ENCODE measurements at places on chromosomes 2 and 18. TPM values are rescaled to one million over a fixed set of nuclear protein-coding genes. Genes with fewer than 3 reads are reported as not detected.
A peak's percentile ranks its signal among the peaks of the same experiment; 100 is the strongest.

The TMEM163 gene
- 0.48 TPM for total RNA-seq

The ITGB6 gene
- total RNA-seq: 7.6 TPM

DNA sequence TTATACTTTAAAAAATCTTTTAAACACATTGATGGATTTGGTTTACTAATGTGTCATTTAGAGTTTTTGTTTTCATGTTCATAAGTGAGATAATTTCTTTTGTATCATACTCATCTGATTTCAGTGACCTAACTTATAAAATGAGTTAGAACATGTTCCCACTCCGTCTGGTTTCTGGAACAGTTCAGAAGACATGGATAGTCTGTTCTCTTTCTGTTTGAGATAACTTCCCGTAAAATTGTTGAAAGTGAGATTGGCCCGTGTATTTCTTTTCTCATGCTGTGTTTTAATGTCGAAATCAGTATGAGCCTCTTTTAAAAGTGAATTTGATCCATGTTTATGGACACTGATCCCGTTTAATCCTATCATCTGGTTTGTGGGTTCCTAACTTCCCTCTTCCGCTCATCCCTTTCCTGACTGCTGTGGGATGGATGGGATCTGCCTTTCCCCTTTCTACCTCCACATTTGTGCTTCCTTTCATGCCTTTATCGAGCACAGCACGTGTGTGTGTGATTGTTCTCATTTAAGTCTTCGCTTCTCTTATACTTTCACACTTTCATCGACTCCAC is 78.9 kb downstream of the COPS8 start:
- no peak for DNase-seq

DNA sequence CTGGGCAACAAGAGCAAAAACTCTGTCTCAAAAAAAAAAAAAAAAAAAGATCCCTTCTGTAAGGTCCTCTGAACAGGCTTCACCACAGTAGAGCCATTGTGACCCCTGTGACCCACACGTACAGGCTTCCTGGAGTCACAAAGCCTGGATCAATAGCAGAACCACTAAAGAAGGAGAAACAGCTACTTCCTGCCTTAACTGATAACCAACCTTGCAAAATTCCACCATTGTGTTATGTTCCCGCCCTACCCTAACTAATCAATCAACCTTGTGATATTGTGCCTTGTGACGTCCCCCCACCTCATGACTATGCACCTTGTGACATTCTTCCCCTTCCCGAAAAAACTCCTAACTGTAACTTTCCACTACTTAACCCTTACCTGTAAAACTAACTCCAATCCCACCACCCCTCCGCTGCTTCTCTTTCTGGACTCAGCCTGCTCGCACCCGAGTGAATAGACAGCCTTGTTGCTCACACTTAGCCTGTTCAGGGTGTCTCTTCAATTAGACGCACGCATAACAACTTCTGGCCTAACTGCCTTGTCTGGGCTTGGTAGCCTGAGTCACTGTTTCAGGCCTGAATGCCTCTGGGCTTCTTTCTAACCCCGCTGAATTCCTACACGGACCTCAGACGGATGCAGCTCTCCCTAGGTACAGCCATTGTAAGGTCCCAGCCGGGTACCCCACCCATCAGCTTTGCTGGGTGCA is 13.9 kb downstream of the SCYGR8 start:
- DNase-seq: no peak

GRCh38 chr2:43132683-43133301 is 93.6 kb downstream of the ZFP36L2 start:
- no peak for DNase-seq

DNA sequence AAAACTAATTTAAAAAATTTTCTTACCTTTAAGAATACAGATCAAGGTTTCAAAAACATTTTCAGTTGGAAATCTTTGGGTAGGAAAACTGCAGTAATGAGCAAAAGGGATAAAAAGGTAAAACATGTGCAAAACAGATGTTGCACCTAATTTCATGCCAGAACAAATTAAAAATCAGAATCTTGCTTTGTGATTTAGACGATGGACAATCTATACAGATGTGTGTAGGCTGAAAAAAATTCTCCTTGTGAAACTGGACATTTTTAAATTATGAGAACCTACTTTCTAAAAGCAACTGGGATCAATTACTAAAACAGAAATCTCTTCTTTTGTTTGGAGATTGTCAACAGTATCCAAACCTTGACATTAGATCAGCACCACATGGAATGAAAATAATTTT is 183.2 kb upstream of the ITGA4 start:
- DNase-seq: no peak

GRCh38 chr18:58132595-58133261 is 88.7 kb downstream of the NEDD4L start:
- no peak for DNase-seq

DNA sequence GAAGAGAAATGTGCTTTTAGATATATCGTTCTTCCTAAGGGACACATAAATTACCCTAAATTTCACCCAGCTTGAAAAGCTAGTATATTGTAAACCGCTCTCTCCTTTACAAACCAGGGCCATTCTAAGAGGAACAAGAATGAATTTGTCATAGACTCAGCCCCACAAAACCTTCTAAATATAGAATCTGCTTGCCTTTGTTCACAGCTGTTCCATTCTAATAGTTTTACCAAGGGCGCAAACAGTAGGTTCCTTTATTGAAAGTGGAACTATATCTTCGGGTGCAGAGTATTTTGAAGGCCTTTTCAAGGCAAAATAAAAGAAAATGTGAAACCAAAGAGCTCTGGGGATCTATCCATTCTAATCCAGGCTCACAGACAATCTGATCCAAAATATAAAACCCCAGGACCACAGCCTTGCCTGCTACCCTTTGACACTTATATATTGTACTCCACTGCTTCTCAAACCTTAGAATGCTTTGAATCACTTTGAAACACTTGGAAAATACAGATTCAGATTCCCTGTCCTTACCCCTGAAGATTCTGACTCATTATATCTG is 316.8 kb downstream of the PAX3 start:
- no peak for DNase-seq

DNA sequence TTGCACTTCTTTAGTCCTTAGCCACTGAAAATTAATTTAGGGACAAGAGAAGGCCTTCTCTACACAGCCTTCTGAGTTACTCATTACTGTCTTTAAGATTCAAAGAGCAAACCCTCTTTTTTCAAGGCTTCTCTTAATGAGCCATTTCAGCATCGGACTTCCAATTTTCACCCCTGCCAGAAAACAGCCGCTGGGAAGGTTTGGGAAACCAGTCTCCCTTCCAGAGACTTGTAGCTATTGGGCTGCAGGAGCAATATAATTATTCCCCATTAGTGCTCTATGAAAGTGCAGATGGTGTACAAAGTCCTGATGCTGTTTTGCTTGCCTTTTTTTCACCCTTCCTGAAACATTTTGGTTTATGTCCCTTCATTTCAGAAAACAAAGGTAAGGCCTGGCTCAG is 79.3 kb downstream of the GPR39 start:
- DNase-seq: no peak

- peak; percentile 44 for DNase-seq
Observed at GRCh38 chr18:62957885-62958472, 242.6 kb downstream of the PHLPP1 start.

DNA sequence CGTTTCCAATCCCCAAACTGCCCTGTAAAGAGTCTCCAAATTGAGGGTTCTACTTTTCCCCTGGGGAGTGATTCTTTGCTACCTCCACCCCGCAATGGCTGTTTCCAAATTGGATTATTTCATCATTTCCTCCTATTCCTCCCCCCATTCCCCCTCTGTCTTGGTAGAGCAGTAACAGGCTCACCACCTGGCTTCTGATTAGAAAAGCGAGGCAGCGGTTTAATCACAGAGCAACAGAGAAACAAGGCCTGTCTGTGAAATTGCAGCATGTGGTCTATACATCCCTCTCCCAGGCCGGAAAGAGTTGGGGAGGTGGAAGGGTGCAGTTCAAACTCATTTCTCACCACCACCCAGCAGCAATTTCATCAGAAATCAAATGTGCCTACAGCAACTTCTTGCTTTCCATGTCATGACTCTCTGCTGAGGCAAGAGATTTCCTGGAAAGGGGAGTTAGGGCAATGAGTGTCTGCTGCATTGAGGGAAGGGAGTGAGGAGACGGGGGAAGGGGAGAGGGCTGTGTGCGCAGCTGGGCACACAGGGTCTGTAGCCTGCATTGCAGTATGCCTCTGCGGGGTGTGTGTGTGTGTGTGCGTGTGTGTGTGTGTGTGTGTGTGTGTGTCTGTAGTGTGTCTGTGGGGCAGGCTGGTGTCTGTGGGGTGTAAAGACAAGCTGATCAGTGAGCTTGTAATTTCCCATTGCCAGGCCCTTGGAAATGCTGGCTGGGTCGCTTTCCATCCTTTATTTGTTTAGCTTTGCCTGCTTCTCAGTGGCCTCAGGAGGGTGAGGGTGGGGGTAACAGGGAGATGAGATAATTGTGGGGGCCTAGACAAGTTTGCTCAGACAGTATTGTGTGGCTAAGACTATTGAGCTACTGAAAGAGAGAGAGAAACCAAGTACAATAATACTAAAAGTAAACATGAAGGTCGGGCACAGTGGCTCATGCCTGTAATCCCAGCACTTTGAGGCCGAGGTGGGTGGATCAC is 13.5 kb upstream of the IGFBP2 start:
- DNase-seq: no peak

The RNU2-63P gene
- total RNA-seq: not detected

DNA sequence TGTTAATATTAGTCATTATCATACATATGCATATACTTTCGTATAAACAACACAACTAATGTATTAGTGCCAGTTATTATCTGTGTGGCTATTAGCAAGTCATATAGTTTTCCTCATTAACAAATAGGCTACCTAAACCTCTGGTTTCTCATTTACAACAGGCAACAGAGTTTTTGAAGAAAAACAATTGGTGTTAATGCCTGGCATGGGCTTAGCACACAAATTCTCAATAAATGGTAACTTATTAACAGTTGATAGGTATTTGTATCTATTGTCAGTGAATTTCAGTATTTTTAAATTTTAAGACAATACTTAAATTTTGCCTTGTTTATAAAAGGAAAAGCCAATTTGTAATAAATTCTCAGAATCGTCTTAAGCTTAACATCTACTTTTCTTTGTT is 182.5 kb downstream of the PMAIP1 start:
- no peak for DNase-seq

DNA sequence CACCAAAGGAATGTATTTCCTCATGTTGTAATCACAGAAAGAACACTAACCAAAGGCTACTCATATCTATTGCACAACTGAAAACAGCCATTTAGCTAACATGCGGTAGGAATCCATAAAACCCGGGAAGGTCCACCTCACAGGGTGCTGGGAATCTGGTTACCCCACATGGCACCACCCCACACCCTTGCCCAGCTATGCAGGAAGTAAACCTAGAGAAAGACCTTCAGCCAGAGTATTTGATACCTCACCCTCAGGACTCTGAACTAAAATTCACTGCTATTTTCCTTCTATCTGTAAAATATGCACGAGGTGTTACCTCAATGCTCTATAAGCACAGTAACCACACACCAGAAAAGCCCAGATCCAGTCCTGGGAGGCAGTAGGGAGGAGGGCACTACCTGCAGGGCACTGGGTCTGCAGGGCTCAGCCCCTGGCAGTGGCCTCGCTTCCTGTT is 45.8 kb downstream of the PTPN2 start:
- peak; percentile 81 for DNase-seq

DNA sequence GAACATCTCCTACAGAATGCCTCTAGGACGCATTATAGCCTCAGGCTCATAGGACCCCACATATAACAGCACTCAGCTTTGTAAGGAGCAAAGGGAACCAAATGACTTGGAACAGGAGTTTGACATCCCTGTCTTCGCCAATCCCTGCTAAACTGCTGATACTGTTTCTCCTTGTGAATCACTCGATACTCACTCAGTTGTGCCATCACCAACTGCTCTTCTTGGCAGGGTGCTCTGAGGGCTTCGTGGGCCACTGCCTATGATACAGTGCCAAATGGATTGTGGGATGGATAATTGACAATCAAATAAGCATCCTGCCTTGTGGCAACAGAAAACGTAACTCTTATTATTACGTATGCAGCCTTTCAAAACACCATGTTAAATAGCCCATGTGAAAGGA is 396.3 kb downstream of the RIT2 start:
- DNase-seq: no peak

DNA sequence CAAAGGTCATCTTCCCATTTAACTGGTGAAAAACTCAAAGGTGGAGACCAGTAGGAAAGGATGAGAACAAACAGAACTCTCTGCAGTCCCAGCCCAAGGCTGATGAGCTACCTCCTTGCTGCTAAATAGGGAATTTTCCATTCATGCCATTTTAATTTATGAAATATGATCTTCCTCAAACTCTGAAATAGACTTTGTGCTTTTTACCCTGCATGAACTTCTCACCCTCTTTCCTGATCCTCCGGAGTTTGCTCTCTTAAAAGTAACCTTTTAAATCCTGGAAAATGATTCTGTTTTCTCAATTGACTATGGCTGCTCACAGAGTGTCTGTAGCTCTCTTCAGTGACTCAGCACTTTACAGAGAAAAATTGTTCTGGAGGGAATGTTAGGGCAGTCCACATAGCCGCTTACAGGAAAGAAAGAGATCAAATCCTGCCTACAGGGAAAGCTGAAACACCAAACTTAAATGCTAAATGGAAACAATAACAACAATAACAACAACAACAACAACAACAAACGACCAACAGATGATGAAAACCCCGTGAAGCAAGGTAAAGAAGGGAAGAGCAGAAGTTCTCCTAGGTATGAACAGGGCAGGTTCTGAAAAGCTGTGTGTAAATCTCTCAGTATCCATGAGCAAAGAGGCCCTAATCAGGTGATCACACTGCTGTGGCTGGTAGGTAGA is 79.8 kb upstream of the SESTD1 start:
- no peak for DNase-seq

The STON1 gene
- 39.2 TPM for total RNA-seq

DNA sequence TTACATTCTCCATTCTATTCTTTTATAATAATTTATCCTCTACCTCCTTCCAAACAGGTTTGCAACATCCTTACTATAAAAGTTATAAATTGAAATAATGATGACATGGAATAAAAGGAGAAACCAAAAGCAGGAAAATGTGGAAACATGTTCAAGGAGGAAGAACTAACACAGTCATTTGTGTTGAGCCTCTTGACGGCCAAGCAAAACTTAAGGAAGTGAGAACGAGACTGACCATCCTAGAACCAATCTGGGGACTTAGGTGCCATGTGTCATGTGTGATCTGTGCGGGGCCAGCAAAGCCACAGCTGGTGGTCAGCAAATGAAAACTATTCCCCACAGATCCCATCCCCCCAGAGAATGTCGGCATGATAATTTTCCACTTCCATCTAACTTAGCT is 25.6 kb upstream of the FAM124B start:
- no peak for DNase-seq

DNA sequence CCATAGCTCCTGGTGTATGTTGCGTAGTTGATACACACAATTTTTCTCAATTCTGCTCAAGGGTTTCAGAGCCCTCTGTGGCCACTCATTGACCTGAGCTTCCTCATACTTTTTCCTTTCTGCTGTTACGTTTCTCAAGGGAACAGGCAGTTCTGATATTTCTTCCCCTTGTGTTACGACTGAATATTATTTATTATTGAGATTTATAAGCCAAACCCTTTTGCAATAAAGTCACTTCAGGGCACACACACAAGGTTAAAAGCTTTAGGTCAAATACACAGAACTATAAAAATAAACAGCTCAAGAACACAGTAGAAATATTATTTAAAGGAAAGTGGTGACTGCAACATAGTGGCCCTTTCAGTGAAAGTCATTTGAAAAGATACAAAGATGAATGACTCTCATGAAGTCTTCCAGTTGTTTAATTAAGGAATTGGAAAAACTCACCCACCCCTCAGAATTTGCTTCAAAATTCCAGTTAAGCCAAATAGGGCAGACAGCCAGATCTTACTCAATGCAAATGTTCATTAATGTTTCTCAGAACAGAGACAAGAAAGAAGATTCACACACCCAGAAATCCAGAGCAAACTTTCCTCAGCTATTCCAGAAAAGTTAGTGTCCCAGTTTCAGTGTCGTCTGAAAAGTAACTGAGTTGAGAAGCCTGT is 179.7 kb downstream of the TRIB2 start:
- DNase-seq: no peak

All from transverse colon (tissue), 4 donors.